PC-9 (cell line): ENCODE measurements at places on chromosomes 2 and 18.

- DNase-seq, result no peak
Measured at GRCh38 chr2:127715778-127716449, 14.6 kb downstream of the SFT2D3 start.

DNA sequence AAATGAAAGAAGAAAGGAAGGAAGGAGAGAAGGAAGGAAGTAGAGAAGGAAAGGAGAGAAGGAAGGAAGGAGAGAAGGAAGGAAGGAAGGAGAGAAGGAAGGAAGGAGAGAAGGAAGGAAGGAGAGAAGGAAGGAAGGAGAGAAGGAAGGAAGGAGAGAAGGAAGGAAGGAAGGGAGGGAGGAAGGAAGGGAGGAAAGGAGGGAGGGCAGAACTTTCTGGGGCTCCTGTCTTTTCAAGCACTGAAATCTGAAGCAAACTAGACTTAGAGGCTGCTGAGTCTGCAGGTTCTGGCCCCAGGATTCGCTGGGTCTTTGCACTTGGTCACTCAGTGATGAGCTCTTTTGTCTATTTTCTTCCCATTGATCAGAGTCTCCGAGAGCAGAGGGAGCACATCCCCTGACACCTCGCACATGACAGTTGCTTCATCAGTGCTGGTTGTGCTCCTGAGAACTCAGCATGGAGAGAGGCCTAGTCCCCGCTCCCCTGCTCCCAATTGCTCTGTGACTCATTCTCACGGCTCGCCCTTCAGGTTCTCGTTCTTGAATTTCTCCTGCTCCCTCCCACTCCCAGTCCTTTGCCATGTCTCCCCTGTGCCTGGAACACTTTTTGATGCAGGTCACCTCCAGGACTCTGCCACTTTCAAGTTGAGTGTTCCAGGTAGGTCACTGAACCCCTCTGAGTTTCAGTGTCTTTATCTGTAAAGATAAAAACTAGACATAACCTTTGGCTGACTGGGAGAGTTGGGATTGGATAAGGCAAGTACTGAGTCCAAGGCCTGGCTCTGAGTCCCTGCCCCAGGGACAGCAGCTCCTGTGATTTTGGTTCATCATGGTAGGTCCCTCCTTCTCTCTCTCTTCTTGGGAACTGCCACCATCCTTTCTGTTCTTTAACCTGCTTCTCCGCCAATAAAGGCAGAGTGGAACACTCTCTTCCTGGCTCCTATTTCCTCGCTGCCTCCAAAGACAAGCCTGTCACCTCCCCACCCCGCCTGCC is 55.2 kb downstream of the TNP1 start:
- no peak for DNase-seq

DNA sequence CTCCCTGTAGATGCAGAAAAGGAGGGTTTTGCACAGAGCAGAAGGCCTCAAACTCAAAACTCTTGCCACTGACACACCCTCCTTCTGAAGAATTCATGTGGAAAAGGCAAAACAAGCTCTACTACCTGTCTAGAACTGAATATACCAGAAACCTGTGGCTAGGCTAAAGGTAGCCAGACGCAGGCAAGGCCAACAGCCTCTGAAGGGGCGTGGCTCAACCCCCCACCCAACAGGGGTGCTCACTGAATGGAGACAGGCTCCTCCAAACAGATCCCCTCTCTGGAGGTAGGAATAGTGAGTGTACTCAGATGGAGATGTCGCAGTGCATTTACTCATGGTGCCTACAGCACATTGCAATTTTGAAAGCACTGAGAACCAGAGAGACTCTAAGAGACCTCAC is 3.0 kb upstream of the STK17B start:
- DNase-seq, result no peak

DNA sequence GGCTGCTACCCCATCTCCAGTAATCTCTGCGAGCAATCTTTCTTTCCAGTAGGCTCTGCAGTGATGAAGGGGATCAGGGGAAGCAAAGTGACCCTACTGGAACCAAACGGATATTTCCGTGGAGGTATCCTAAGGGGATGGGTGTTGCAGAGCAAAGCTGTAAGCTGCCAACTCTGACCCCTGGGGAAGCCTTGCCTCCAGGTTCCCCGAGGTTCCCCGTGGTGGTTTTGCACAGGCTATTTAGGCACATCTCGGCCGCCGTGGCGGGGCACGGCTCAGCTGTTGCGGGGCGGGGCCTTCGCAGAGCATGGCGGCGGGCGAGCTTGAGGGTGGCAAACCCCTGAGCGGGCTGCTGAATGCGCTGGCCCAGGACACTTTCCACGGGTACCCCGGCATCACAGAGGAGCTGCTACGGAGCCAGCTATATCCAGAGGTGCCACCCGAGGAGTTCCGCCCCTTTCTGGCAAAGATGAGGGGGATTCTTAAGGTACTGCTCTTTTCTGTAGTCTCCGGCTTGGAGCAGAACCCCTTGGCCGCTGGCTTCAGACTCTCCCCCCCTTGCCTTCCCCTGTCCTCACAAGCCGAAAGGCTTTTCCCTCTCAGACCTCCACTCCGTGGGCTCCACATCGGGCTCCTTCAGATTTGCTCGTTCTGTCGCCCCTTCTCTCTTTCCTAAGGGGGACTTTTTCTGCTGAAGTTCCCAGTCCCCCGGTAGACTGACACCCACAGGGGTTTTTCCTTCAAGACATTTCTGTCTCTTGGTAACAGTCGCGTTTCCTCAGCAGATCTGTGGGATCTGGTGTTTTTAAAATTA is at the start of gene COMMD1:
Gene COMMD1, plus strand, starts transcription at position 303 of the 814 bp plus-strand sequence. Its CDS starts 5 bp downstream, at position 308.
- peak; percentile 69 for DNase-seq

DNA sequence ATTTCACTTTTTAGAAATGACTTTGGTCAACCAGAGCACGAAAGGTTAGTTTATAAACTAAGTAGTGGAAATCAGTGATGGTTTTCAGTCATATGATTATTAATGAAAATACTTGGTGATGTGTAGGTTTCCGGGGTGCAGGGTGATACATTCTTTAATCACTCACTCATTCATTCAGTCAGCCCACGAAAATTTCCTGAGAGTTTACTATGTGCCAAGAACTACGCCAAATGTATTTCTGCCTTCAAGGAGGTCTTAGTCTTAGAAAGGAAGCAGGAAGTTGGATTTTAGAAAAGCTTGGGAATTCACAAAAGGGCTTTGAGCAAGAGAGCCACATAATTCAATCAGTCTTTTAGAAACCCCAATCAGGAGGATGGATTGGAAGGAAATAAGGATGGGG is 543.6 kb downstream of the PLCL1 start:
- DNase-seq, result no peak

DNA sequence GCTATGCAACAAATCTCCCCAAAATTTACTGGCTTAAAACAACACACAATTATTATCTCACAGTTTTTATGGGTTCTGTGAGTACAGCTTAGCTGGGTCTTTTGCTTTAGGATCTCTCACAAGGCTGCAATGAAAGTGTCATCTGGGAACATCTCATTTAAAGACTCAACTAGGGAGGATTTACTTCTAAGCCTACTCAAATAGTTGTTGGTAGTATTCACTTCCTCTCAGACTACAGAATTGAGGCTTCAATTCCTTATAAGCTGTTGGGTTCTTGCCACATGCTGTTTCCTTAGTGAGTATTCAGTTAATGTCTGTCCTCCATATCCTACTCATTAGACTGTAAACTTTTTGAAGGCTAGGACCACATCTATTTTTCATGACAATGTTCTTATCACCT is 72.3 kb downstream of the MDH1 start:
- DNase-seq, result no peak

DNA sequence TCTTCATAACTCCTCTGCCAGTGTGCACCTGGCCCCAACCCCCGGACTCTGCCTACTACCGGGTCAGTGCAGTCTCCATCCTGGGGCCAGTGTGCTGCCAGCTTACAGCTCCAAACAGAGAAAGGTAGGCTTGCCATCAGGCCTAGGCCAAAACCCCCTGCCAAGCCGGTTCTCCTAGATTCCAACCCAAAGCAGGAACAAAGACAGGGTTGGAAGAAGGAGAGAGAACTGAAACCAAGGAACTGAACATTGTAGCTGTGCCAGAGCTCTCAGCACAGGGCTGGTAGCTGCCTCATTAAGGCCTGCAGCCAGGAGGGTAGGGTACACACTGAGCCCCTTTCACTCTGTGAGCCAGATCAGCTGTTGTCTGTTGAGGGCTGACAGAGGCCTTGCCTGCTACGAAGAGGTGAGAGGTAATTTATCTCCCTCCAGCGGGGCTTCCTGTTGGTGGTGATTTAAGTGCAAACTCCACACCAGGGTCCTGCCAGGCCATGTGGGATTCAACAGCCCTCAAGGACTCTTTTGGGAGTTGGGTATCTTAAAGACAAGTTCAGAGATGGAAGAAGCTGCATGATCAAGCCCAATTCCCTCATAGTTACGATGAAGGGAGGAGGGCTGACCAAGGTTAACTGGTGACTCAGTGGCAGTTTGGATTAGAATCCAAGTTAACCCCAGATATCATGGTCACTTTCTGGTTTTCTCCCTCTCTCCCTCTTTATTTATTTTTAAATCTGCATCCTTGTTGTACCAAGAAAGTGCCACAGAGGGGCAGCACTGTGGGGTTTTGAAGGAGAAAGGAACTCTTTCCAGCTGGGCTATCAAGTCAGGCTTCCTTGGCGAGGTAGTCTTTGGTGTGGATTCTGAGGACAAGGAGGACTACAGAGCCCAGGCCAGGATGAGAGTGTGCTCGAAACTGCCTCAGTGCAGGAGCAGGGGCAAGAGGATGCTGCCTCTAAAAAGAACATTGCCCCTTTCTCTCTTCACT is 48.1 kb downstream of the CYRIA start:
- DNase-seq, result peak; percentile 88

- DNase-seq, result no peak
Measured at GRCh38 chr18:1805521-1805920, 765.8 kb downstream of the METTL4 start.

- no peak for DNase-seq
Measured at GRCh38 chr2:30958918-30959265, 151.6 kb upstream of the CAPN13 start.

DNA sequence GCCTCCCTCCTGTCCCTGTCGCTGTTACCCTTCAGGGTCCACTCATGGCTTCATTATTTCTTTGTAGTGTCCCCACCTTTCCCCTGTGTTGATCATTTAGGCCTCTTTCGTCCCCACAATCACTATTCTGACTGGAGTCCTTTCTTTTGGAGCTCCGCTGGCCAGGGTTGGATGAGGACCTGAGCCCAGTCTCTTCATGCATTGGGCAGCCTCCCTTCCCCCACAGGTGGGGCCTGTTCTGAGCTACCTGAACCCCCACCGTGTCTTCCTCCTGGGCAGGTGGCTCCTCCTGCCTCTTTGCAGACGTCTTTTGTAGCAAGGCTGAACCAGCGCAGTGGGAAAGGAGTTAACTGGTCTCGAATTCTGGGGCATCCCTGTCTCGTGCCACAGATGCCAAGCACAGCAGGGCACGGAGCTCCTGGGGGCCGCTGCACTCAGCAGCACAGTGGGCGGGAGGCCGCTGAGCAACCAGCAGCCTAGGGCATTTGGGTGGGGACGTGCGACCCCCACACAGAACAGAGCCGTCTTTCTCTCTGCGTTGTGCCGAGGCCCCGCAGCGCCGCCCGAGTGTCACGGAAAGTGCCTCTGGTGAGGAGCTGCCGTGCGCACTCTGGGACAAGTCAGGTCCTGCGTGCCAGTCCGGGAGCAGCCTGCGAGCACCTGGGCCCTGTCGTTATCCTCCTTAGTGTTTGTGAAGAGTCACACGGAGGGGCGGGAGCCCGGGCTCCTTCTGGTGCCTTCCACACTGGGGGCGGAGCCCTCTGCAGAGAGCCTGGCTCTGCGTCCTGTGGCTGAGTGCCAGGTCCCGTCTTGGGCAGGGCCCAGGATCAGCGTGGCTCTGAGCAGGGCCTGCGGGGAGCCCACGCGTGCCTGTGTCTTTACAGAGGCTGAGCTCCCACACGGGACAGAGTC is 130.1 kb downstream of the NFATC1 start:
- no peak for DNase-seq

GRCh38 chr2:34475156-34475555 is 876.1 kb upstream of the FAM98A start:
- DNase-seq, result no peak

- DNase-seq, result no peak
Measured at GRCh38 chr2:23607925-23608324, 222.9 kb downstream of the KLHL29 start.

- DNase-seq, result no peak
Measured at GRCh38 chr2:104933151-104933917, 79.4 kb downstream of the POU3F3 start.

DNA sequence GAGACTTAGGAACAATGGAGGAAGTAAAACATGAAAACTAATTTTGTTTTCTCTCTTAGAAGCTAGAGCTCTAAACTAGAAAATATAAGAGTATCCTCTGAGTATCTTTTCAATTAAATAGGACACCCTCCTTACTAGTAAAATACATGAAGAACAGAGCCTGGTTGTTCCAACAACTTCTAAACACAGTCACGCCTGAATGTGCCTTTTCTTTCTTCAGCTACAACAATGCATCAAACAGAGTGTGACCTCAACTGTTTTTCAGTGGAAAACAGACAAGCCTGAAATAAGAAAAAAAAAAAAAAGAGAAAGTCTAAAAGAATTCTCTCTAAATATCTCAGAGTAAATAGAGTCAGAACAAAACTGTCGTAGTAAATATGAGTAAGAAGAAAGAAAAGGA is 928.8 kb downstream of the CNTNAP5 start:
- no peak for DNase-seq

DNA sequence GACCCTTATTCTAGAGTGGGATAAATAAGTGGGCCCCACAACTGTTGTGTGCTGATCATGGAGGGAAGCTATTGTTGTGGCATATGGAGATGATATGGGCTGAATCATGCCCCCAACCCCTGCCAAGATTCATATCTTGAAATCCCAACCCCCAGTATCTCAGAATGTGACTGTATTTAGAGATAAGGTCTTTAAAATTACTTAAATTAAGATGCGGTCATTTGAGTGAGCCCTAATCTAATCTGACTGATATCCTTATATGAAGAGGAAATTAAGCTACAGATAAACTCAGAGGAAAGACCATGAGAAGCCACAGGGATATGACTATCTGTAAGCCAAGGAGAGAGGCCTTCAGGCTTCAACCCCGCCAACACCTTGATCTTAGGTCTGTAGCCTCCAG is 188.3 kb upstream of the RND3 start:
- no peak for DNase-seq

DNA sequence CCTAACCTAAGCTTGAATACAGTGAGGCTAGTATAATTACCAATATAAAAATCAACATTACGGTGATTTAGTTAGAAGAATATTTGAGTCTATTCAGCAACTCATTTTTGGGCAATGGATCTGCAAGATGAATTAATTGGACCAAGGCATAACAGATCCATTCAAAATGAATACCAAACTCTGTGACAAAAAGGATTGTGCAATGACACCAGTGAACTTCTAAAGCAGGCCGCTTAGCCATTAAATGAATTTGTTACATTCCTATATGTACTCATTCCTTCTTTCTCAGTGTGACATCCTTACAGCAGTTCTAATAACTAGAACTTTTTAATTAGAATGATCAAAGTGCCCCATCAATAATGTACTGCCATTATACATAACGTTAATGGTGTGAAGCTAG is 44.3 kb downstream of the ZC3H15 start:
- no peak for DNase-seq

GRCh38 chr18:66616523-66616983 is 12.7 kb upstream of the CDH19 start:
- no peak for DNase-seq
